ENCODE measurements at places on chromosomes 3 and 15. TPM values are rescaled to one million over a fixed set of nuclear protein-coding genes. Genes with fewer than 3 reads are reported as not detected.

The RNU6-1 gene
- total RNA-seq, result not detected

DNA sequence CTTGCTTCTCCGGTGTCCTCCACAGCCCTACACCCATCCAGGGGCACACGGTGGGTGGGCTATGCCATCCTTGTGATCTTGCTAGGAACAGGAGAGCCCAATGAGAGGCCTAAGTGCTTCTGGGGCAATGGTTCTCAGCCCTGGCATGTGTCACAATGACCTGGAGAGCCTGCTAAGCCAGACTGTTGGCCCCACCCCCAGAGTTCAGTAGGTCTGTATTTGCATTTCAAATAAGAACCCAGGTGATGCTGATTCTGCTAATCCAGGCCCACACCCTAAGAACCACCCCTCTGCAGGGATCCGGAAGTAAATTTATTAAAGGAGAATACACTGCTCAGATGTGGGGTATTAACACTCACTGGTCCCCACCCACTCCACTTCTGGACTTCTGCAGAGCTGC lies 57.9 kb downstream of the RORA start:
- DNase-seq, result no peak

DNA sequence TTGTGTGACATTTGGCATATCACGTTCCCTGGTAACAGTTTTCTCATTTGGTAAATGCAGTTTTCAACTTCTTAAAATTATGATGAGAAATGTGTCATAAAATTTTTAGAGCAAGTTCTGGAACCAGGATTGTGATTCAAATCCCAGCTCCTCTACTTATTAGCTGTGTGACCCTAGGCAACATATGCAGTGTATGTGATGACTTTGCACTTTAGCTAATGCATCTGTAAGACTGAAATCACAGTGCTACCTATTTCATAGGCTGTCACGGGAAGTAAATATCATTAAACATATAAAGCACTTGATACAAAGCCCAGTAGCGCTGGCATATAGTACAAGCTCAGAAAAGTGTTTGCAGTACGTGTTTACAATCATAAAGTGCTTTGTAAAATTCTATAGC lies 419.4 kb downstream of the GRM7 start:
- no peak for DNase-seq

DNA sequence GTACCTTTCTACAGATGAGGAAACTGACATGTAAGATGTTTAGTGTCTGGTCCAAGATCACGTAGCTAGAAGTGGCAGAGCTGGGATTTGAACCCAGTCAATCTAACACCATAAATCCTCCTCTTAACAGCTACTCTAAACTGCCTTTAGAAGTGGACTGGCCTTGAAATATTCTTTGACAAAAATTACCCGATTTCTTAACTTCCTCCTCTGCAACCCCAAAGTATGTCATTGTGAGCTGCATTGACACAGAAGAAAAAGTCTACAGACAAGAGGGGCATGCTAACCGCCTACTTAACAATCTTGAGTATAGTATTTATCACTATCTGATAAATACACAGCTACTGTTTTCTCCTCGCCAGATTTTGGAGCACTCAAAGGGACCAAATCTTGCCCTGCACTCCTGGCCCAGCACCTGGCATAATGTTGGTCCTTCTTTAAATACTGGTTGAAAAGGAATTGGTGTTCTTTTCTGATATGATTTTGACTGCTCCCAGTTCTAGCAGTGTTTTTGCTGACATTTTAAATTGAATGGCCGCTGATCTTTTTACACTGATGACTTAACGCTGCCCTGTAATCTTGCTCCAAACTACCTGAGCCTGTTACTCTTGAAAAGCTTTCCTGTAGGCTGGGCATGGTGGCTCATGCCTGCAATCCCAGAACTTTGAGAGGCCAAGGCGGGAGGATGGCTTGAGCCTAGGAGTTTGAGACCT lies 36.9 kb downstream of the ITPR1 start:
- no peak for DNase-seq

- DNase-seq, result peak; percentile 50
These were observed 12.2 kb downstream of the CALML4 start for GRCh38 chr15:68192804-68193486.

DNA sequence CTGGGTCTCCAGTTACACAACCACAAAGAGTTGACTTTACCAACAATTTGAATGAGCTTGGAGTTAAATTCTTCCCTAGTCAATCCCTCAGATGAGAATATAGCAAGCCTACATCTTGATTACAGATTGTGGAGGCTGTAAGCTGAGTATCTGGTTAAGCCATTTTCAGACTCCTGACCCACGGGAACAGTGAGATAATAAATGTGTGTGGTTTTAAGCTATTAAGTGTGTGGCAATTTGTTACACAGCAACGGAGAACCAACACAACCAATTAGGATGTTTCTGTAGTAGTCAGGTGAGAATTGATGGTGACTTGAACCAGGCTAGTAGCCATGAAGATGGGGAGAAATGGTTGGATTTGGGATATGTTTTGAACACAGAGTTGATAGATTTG lies 37.7 kb upstream of the SLC4A7 start:
- DNase-seq, result no peak

GRCh38 chr3:151445273-151446001 lies 15.4 kb downstream of the IGSF10 start:
- no peak for DNase-seq

All from left ventricle myocardium inferior (tissue), 1 donor.